ENCODE measurements at places on chromosomes 13 and 19.

DNA sequence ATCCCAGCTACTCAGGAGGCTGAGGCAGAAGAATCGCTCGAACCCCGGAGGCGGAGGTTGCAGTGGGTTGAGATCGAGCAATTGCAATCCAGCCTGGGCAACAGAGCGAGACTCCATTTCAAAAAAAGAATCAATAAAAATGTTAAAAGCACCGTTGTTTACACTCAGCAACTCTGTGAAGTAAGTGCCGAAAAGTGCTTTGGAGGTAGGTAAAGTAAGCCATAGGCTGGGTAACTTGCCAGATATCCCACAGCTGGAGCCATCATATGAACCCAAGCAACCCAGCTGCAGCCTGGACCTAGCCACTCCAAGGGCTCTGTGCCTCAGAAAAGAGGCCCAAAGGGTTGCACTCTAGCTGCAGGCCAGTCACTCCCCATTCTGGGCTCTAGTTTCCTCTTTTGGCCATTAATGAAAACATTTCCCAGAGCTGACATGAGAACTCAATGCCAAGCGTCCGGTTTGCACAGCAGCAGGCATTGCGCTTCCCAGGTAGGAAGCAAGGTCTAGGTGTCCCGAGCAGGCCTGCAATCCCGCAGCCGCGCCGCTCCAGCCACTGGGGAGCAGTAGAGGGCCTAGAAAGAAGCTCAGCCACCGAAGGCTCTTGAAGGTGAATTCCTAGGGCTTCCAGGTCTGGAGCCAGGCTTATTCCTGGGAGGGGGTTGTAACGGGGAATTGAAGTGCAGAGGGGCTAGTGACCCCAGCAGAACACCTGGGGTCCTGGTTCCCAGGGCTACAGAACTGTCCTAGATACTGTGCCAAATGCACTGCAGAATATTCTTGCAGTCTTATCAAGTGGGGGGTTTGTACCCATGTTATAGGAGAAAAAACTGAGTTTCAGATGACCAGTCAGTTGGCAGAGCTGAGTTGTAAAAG is 4.1 kb upstream of the CD79A start:
- no peak for DNase-seq

DNA sequence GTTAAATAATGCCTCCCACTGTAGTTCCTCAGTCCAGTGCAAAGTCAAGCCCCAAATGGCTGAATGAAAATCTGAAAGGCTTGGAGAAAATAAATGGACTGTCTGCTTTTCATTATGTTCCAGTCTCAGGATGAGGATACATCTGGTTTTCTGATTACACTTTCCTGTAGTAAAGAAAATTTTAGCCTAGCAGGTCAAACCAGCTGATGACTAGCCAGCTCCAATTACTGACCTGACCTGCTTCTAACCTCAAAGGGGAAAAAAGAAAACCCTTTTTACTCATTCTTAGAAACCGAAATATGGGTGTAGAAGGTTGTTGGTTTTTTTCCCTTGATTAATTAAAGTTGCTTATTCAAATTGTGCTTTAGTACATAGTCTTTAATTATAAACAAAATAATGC is 418.4 kb downstream of the EFNB2 start:
- no peak for DNase-seq

GRCh38 chr19:40533508-40533907 is 43.2 kb upstream of the SHKBP1 start:
- no peak for DNase-seq

GRCh38 chr13:27341616-27342015 is 71.0 kb downstream of the RASL11A start:
- no peak for DNase-seq

DNA sequence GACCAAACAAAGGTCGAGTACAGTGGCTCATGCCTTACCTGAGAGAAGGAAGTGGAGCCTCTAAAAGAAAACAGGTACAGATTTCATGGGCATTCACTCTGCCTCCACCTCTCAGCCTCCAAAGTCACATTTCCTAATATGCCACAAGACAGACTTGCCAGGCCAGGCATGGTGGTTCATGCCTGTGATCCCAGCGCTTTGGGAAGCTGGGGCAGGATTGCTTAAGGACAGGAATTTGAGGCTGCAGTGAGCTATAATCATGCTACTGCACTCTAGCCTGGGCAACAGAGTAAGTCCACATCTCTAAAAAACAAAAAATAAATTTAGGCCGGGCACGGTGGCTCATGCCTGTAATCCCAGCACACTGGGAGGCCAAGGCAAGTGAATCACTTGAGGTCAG is 10.9 kb upstream of the DNMT1 start:
- no peak for DNase-seq

Data from SIG-M5 (cell line).